NCI-H1694 (cell line): ENCODE measurements at places on chromosomes 16 and 17.

DNA sequence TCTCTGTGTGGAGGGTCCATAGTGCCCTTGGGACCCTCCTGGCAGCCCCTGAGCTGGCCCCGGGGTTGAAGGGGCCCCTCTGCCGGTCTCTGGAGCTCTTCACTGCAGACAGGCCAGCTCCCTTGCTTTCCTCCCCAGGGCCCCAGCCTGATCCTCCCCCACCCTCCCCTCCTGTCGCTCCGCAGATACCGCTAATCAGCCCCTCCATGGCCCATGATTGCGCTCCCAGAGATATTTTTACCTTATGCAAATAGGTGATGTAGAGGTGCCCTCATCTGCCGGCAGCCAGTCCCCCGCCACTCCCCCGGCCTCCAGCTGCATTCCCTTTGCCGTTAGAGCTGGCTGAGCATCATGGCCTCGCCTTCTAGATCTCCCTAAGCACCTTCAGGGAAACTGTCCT, 9.2 kb downstream of the MMP15 start:
- no peak for DNase-seq

GRCh38 chr17:79500745-79501618, 109.9 kb downstream of the RBFOX3 start:
- no peak for DNase-seq

GRCh38 chr16:12440228-12440530, 363.5 kb downstream of the CPPED1 start:
- no peak for DNase-seq

GRCh38 chr16:12584488-12585233, 219.0 kb downstream of the CPPED1 start:
- no peak for DNase-seq

DNA sequence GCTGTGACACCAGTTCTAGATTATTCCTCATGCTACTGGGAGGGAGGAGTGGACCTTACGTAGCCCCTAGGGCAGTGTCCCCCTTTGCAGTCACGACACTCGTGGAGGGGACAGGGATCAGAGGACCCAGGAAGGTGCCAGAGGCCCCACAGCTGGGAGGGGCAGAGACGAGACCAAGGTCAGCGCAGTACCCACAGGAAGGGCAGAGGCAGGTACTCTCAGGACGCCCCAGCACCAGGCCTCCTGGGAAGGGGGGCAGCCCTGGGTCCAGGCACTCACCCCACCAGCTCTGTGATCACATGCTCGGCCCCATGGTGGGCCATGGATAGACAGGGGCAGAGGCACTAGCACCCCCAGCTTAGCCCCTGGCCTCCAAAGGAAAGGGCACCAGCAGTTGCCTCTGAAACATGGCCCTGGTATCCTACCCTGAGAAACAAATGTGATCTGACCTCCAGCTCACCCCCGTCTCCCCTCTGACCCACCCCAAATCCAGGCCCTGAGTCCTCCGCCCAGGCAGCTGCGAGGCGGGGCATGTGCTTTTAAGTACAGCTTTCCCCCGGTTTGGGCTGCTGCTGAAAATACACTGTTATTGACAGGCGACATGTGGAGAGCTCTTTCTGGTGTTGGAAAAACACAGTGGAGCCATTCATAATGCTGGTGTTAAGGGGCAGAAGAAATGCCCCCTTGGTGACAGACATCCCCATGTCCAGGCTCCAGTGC, 361.9 kb downstream of the C16orf95 start:
- no peak for DNase-seq

DNA sequence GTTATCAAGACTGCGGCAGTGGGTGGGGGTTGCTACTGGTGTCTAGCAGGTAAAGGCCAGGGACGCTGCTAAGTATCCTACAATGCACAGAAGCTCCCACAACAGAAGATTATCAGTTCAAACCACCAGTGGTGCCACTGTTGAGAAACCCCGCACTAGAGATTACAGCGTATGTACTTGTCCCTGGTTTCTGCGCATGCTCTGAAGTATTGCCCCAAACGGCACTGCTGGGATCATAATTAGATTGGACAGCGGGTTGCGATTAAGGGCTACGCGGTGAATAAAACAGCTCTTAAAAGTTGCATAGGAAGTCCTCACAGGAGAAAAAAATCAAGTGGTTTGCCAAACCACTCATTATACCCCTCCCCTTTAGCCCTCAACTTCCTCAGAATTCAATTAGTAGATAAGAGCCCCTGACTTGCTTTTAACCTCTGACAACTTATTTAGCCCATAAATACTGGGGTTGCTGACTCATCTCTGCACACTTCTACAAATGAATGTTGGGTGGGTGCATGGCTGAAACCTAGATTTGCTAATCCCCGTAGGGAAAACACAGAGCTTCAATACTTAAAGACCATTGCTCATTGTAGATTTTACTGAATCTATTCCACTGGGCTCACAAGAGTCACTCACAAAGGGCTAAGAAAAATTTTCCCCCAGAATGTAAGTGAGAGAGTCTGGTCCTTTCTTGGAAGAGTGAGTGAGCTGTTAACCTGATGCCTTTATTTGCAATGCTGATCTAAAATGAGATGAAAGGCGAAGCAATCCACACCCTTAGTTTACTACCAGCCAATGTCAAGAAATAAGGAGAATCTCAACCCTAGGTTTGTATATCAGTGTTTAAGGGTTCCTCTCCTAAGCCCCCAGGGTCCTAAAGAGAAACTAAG, 91.8 kb downstream of the RGS9 start:
- no peak for DNase-seq

GRCh38 chr17:6524520-6524919, 31.8 kb downstream of the PITPNM3 start:
- no peak for DNase-seq

DNA sequence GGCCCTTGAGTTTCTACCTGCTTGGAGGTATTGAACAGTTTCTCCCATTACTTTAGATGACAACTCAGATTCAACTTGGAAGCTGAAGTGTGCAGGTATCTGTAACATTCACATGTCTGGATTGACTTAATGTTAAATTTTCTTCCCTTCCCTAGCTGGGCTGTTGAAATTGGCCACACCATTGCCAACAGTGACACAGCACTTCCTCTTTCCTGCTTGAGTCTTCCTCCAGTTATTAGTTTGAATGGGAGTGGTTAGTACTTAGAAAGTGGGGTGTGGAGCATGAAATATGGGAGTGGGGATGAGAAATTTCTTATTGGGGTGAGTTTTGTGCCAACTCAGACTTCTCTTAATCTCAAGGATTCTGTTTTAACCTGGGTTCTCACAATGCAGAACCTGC, 454.9 kb downstream of the KCNJ2 start:
- DNase-seq: no peak

DNA sequence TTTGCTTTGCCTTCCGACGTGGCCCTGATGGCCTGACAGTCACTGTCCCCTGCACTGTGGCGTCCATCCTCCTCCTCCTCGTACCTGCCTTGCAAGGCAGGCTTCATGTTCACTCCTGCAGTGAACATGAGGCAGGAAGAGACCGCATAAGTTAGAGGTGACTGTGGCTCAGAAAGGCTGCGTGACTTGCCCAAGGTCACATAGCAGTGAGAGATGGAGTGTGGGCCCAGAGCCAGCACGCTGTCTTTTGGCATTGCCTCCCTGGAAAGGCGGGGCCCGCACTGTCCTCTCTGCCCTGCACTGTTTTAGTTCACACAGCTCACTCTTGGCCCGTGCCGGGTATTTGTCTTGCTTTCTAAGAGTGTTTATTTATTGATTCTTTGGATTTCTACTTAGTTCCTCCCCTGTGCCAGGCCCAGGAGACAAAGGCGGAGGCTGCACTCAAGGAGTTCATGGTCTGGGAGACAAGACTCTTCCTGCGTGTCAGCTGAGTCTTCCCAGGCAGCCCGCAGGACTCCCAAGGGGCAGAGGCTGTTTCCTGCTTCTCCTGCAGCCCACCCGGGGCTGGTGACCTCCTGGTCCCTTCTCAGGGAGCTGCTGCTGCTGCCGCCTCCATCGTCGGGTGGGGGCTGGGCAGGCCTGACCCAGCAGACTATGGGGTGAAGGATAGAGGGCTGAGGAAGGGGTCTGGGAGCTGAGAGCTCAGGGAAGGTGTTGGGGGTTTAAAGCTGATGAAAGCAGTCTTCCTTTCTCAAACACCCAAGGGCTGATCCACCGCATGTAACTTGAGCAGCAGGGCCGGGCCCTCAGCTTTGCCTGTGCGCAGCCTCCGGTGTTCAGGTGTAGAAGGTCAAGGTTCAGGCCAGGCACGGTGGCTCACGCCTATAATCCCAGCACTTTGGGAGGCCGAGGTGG, 12.7 kb downstream of the CYGB start:
- no peak for DNase-seq

DNA sequence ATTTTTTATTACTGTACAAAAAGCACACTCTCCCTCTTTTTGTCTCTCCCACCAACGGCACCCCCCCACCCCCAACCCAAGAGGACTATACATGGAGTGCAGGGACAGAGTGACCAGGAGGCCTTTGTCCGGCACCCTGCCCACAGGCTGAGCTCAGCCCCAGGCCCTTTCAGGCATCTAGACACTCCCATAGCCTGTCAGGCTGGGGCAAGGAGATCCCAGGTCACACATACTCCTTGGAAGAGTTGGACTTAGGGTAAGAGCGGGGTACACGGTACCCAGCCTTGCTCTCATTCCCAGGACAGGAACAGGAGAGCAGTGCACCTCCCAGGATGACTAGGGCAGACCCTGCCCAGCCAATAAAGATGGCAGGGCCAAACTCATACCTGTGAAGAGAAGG, 2.1 kb downstream of the CLDN7 start:
- DNase-seq: no peak

GRCh38 chr16:21574372-21574771, 25.0 kb upstream of the METTL9 start:
- no peak for DNase-seq

DNA sequence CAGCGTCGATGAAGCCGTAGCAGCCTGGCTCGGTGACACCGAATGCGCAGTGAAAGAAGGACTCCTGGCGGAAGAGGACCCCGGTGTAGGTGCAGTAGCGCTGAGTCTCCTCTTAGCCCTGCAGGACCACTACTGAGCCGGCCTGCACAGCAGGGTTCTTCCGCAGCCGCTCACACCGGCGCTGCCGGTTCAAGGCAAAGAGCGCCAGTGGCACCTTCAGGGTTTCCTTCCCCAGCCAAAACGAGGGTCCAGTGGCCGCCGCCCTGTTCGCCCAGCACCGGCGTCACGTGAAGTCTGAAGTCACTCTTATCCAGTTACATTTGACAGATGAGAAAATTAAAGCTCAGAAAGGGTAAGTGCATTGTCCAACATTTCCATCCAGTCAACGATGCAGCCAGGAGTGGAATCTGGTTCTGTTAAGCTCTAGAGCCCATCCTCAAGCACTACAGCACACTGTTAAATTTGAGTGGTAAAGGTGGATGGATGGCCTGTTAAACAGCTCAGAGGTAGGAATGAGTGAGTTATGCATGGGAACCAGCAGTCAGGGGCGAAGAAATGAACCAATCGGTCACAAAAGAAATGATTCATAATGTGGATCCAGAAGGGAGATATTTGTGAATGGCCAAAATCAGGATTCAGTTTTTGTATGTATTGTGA, 50.2 kb upstream of the SMIM36 start:
- DNase-seq: no peak

- DNase-seq: no peak
Observed at GRCh38 chr16:35252356-35252936, 1793.0 kb downstream of the TP53TG3F start.

GRCh38 chr16:58433569-58433951, 41.3 kb downstream of the GINS3 start:
- DNase-seq: no peak

GRCh38 chr16:72857834-72858664, 189.9 kb downstream of the ZFHX3 start:
- DNase-seq: no peak

DNA sequence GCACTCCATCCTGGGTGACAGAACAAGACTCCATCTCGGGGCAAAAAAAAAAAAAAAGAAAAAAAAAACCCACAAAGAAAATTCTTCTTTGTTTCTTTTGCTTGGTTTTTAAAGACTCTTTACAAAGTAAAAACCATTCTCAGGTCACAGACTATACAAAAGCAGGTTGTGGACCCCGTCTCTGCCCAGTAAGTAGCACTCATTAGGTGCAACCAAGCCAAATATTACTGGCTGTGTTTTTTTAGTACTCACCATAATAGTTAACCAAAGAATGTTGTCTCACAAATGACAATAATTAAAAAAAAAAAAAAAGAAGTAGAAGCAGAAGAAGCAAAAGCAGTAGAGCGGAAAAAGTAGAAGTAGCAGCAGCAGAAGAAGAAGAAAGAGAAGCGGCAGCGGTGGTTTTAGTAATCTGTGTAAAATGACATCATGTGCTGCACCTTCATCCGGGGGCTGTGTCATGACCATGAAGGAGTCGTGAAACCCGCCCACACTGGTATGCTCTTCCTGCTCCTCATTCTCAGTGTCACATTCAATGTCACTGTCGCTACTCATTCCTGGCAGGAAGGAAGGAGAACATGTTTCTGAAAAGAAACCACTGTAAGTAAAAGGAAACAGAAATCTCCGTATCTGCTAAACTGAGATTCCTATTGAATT, 105.4 kb downstream of the TRIM37 start:
- DNase-seq: no peak

- DNase-seq: no peak
Observed at GRCh38 chr17:6072611-6073010, 2.4 kb downstream of the WSCD1 start.

DNA sequence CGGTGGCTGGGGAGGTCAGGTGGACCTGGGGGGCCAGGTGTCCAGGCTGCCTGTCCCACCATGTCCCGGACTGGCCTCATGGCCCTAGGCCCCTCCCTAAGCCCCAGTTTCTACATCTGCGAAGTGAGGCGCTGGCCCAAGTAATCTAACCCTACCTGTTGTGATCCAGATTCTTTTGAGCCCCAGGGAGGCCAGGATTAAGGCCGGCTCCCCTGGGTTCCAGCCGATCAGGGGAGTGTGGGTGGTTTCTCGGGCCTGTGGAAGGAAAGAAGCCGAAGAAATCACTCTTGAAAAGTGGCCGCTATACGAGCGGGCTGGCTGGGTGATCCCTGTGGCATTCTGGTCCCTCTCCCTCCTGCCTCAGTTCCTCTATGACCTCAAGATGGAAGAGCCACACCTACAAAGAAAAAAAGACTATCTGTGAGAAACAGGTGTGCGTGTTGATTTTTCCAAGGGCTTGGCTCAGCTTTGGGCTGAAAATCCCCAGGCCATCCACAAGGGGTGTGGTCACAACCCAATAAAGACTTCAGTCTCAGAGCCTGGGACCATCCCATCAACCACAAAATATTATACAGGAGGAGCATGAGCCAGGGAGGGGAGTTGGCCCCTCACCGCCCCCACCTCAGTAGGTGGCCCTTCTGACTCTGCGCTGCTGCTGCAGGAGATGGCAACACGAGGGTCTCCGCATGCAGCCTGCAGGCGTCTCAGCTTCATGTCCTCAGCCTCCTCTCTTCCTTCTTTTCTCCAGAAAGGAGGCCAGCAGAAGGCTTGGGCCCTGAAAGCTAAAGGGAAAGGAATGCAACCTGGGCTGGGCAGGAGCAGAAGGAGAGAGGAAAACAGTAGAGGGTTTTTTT, 20.3 kb downstream of the GPR142 start:
- DNase-seq: no peak

DNA sequence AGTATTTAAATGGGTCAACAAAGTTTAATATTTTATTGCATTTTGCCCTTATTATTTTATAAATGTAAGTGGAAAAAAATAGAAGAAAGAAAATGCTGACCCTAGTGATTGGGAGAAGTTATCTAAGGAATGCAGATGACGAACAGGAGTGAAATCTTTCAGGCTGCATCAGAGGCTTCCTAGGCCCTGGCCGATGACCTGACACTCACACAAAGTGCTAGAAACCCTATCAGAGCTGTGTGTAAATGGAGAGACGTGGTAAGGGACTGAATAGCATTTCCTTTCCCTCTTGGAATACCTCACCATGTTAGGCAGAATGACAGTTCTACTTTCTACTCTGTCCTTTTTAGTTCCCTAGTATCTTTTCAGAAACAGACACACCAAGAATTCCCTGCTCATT, 44.9 kb upstream of the CNEP1R1 start:
- no peak for DNase-seq
